ENCODE measurements at places on chromosomes 3 and 15. TPM values are rescaled to one million over a fixed set of nuclear protein-coding genes. Genes with fewer than 3 reads are reported as not detected.

Gene MCTP2
- 18.7 TPM for polyA plus RNA-seq

Gene COL6A5
- polyA plus RNA-seq, result 2.2 TPM

Gene SRGAP3
- polyA plus RNA-seq, result 6.5 TPM

GRCh38 chr3:57757642-57758297, 1.7 kb downstream of the SLMAP start:
- no peak for DNase-seq
- H3K4me1 ChIP-seq, result peaks cover under 1% of the 10 kb centered on the region
- no peaks in the 10 kb centered on the region for H3K27me3 ChIP-seq

Gene IDH2
- polyA plus RNA-seq, result 85.2 TPM

Gene NOX5
- polyA plus RNA-seq, result 0.16 TPM

DNA sequence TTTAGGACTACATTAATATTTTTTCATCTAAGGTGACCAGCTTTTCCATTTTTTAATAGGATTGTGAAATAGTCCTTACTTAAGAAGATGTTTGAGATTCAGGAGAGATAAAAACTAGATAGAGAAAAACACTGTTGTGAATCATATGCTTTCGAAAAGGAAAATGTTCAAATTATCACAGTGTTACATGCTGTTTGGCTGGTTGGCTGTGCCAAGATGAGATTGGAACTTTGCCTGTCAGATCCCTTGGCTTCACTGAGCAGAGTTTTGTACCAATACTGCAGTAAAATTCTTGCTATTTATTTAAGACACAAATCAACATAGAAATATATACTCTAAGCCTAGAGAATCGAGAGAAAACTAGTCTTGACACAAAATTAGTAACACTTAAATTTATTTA, 117.2 kb downstream of the OXSM start:
- H3K4me1 ChIP-seq, result no peaks in the 10 kb centered on the region
- H3K4me3 ChIP-seq, result no peak overlapping the region

GRCh38 chr3:74273555-74274402, 340.7 kb downstream of the CNTN3 start:
- peaks cover 2% of the 10 kb centered on the region for H3K4me1 ChIP-seq
- no peak for DNase-seq
- no peaks in the 10 kb centered on the region for H3K36me3 ChIP-seq
- no peak overlapping the region for H3K27ac ChIP-seq
- H3K27me3 ChIP-seq, result no peaks in the 10 kb centered on the region
- no peak overlapping the region for H3K4me3 ChIP-seq

DNA sequence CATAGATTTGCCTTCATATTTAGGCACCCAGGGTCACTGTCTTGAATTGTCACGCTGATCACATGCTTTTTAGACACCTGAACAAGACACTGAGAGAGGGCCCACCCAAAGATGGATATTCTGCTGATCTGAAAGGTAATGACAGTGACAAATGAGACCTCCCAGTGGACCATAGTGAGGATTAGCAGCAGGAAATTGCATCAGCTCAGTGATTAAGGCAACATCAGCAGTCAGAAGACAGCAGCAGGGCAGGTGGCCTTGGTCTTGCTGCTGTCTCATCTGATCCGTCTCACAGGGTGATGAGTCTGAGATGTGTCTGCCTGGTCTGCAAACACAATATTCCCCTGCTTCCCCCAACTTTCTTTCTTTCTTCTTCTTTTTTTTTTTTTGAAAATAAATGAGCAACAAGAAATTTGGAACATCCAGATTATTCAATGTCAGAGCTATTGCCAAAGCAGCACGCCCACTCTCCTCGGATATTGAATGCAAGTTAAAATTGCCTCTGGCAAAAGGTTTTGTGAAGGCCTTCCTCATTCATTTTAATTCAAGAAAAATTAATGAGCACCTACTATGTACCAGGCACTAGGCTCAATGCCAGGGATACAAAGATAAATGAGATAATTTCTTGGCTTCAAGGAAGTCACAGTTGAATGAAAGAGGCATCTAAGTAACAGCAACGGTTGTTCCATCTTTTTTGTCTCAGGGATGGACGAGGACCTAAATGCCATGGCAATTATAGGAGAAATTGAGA, 14.1 kb downstream of the OTOL1 start:
- H3K36me3 ChIP-seq, result no peaks in the 10 kb centered on the region
- no peaks in the 10 kb centered on the region for H3K4me1 ChIP-seq
- no peaks in the 10 kb centered on the region for H3K27me3 ChIP-seq

Gene TLR9
- polyA plus RNA-seq, result 0.37 TPM

GRCh38 chr3:107939691-107940442, 151.0 kb downstream of the CD47 start:
- no peak overlapping the region for H3K4me3 ChIP-seq
- H3K27me3 ChIP-seq, result no peaks in the 10 kb centered on the region
- H3K4me1 ChIP-seq, result no peaks in the 10 kb centered on the region
- DNase-seq, result no peak
- H3K36me3 ChIP-seq, result no peaks in the 10 kb centered on the region
- no peak overlapping the region for H3K27ac ChIP-seq

GRCh38 chr15:90174140-90174875, 26.8 kb upstream of the SEMA4B start:
- H3K4me1 ChIP-seq, result peaks cover 4% of the 10 kb centered on the region
- no peaks in the 10 kb centered on the region for H3K27me3 ChIP-seq
- H3K27ac ChIP-seq, result peak overlapping the region; percentile 48
- DNase-seq, result peak; percentile 56
- H3K36me3 ChIP-seq, result no peaks in the 10 kb centered on the region

- no peak overlapping the region for H3K4me3 ChIP-seq
- H3K27me3 ChIP-seq, result no peaks in the 10 kb centered on the region
- no peaks in the 10 kb centered on the region for H3K36me3 ChIP-seq
- peak; percentile 49 for DNase-seq
These were observed 46.5 kb downstream of the ULK4 start for GRCh38 chr3:41915353-41915752.

DNA sequence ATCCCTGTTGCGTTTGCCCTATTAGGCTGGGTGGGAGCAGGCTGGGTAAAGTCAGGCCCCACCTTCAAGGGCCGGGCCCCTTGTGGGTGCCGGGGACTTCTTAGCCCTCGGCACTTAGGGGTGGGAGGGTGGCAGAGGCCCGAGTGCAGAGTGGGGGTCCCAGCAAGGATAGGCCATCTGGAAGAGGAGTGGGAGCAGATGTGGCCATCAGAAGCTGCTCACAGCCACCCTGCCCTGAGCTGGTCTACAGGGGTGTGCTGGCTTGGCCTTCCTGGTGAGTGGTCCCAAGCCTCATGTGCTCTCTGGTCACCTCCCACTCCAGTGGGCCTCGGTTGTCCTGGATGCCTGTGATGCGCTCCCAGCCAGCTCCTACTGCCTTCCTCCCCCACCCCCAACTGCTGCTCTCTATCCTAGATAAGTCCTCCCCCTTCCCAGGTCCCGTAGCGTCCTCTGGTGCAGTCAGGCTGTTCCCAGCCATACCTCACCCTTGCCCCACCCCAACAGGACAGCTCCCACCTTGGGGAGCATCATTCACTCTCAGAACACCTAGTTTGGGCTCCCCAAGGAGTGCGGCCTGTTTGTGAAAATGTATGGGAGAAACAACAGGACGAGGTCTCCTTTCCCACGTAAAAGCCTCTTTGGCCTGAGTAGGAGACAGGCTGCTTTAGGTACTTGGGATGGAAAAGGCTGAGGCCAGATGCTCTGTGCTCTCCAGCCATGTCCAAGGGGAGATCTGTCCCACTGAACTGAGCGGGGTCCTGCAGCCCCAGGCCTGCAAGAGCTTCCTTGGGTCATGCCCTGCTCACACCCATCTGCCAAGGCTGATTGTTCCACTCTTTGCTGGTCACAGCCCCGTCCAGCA, 24.9 kb upstream of the PLXNA1 start:
- no peaks in the 10 kb centered on the region for H3K27me3 ChIP-seq
- H3K4me3 ChIP-seq, result no peak overlapping the region
- H3K27ac ChIP-seq, result no peak overlapping the region
- no peak for DNase-seq
- H3K4me1 ChIP-seq, result no peaks in the 10 kb centered on the region
